ENCODE measurements at places on chromosomes 2 and 18.

DNA sequence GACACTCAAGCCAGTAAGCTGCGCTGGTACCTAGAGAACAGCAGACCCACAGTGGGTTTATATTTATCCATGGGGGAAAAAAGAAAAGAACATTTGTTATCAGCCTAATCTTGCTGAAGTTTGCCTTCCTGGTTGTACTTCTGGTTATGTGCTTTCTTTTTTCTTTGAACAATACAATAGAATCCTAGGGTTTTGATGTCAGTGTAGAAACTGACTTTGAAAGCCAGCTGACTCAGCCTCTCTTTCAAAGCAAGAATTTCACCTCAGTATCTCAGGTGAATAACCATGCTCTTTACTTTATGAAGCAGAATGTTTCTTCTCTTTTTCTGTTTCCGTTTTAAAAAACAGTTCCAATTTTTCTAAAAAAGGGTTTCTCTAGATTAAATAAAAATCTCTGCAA, 78.4 kb downstream of the CD8B2 start:
- no peak for DNase-seq

DNA sequence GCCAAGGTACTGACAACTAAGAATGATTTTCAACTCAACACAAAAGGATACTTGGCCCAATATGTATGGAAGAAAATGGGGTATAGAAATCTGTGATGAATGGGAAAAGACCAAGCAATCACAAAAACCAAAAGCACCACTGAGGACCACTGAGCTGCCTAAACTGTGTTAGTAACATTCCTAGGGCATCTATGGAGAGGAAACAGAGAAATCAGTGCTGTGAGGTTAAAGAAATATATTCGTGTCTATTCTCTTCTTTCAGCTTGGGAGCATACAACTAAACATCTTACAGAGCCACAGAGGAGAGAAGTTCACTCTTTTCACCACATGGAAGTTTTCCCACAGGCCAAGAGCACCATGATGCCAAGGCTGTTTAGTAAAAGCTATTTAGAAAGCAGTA, 47.3 kb upstream of the CALCRL start:
- no peak for DNase-seq

- DNase-seq: no peak
Observed at GRCh38 chr18:48365965-48366364, 43.2 kb downstream of the ZBTB7C start.

- no peak for DNase-seq
Observed at GRCh38 chr2:43075054-43075593, 151.3 kb downstream of the ZFP36L2 start.

- no peak for DNase-seq
Observed at GRCh38 chr2:206535260-206535986, 92.1 kb downstream of the ADAM23 start.

GRCh38 chr2:208098267-208098666, 26.1 kb downstream of the CRYGD start:
- no peak for DNase-seq

DNA sequence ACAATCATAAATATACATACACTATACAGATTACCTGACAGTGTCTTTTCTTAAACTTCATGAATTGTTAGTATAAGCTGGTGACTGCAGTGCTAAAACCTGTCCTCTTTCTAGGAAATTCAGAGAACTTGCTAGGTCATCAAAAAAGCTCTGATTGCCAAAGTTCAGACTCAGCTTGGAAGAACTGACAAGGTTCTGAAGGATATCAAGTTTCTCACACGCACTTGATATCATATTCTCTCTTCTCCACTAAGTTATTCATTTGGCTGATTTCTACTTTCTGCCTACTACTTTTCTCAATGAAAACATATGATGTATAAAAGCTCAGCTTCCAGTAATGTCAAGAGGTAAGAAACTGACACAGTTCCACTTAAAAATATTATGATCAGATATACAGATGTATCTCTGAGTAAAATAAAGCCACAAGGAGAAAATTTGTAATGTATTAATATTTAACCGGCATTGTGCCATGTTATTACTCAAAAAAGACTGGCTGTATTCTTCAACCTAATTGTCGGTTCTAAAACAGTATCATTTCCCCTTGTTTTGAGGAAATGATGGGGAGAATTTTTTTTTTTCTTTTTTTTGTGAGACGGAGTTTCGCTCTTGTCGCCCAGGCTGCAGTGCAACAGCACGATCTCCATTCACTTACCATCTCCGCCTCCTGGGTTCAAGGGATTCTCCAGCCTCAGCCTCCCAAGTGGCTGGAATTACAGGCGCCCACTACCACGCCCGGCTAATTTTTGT, 2.4 kb downstream of the OSBPL1A start:
- DNase-seq: no peak

- DNase-seq: no peak
Observed at GRCh38 chr2:86066915-86067314, 38.8 kb downstream of the POLR1A start.

Measured in stimulated activated CD8-positive, alpha-beta memory T cell treated with anti-CD3 and anti-CD28 coated beads, Interleukin-2, amount 100 ng/mL, for 1 hour (primary cell).